Activated naive CD8-positive, alpha-beta T cell treated with anti-CD3 and anti-CD28 coated beads, Interleukin-2, amount 50 U/mL, for 24 hours (primary cell): ENCODE measurements at places on chromosomes 6 and 20.

DNA sequence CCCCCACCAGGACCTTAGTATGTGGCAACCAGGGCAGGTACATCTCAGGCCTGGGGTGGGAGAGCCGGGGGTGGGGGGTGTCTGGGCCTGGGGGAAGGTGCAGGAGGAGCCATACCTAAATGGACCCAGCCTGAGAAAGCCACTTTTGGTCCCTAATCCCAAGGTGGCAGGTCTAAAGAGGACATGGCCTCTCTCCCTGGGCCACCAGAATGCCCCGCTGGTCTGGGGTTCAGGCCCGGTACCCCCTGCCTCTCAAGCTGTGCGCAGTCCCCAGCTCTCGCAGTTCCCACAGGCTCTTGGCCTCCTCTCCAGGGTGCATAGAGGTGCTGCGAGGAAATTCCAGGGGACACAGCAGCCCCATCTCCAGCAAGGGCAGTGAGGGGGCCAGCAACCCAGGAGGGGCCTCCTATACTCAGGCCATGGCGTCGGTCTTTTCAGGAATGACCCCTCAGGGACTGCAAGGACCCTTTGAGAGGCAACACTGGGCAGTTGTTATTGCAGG lies 1.1 kb upstream of the AVP start:
- DNase-seq, result no peak

- no peak for DNase-seq
Observed at GRCh38 chr6:129263176-129263575, 380.2 kb downstream of the LAMA2 start.

DNA sequence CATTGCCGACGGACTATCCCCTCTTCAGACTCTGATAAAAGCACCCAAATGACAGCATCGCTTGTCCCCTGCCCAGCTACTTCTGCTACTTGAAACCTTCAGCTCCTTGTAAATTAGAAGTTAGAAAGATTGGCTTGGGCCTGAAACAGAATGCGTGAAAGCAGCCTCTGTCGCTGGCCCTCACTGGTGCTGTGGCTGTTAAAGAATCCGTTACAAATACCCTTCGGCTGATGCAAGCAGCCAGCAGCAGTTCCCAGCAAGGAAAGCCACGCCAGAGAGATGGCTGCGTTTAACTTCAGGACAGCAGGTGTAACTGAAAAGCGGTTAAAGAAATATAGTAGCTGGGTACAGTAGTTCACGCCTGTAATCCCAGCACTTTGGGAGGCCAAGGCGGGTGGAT lies 2.4 kb upstream of the PRR18 start:
- no peak for DNase-seq

- DNase-seq, result no peak
Observed at GRCh38 chr6:116447052-116447451, 14.1 kb upstream of the CALHM6 start.

GRCh38 chr20:12764053-12764452 lies 244.7 kb upstream of the SPTLC3 start:
- DNase-seq, result no peak

GRCh38 chr20:5146871-5147592 lies 20.2 kb downstream of the CDS2 start:
- no peak for DNase-seq

GRCh38 chr6:88662163-88662580 lies 301.2 kb downstream of the RNGTT start:
- DNase-seq, result no peak

- DNase-seq, result no peak
Observed at GRCh38 chr6:75386050-75386770, 101.6 kb upstream of the TMEM30A start.

GRCh38 chr6:131250122-131250521 lies 114.9 kb downstream of the AKAP7 start:
- peak; percentile 9 for DNase-seq

GRCh38 chr6:81088145-81088544 lies 664.3 kb downstream of the TENT5A start:
- no peak for DNase-seq

DNA sequence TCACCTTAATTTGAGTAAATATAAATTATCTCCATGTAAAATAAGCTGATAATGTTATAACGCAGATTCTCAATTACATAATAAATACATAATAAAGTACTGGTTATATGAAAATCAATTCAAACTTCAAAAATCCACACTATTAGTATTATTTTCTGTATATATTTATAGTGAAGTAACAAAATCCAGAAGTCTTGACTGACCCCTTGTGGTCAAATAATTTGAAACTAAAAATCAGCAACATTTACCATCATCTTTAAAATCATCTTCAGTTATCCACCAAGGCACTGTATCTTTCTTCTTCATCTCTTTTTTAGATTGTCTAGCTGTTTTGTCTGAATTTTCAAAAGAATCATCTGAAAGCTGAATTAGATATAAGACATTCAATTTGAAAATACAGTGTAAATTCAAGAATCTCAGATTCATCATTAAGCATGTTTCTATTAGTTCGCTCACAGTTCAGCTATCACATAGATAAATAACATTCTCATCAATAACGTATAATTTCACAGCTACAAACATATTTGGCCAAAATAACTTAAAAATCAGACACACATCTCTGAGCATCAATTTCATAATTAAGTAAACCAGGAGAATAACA lies 6.5 kb downstream of the CEP162 start:
- no peak for DNase-seq

DNA sequence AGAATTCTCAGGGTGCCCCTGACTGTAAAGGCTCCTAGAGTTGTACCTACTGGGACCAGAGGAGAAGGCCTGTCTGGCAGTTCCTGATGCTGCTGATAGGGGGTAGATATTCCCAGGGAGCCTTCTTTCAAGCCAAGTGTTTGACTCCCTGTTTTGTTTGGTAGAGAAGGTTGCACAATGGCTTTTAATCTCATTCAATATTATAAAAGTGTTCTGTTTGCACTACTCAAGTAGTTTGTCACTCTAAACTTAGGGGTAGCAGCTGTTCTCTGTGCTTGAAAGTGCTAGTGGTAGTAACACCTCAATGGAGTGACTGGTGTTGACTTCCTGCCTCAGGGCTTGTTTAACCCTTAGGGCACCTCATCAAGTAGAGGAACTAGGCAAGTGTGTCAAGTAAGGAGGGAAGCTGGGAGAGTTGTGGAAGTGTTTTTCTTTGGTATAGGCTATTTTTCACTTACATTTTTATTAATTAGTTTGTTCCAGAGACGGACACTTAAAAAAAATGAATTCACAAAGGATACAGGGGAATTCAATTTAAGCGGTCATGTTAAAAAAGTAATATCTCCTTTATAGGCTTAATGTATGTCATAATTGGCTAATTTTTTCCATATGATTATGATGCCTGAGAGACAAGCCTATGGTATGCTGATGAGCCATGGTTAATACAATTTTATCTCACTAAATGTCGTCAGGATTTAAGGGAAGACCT lies 38.1 kb downstream of the BICRAL start:
- DNase-seq, result no peak

GRCh38 chr20:9626357-9626756 lies 112.0 kb downstream of the LAMP5 start:
- DNase-seq, result no peak

DNA sequence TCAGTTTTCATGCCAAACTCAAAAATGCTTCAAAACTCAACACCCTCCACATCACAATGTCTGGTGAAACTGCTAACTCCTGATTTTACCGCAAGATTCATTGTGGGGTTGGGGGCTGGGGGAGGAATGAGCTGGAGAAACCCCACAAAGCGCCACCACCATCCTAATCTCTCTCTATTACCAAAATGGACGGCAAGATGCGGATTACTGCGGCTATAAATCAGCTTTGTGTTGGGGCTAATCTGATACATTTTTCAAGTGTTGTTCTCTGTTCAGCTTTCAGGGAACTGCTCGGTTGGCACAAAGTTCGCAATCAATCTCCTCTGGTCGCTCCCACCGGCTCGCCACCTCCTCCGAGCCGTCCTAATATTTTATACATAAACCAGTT lies 83.7 kb downstream of the TMEM242 start:
- DNase-seq, result no peak

GRCh38 chr20:7850775-7851490 lies 89.3 kb downstream of the HAO1 start:
- DNase-seq, result no peak

GRCh38 chr6:43229803-43230620 lies 731 bp upstream of the DNPH1 start:
- no peak for DNase-seq
